ENCODE measurements at places on chromosomes 6 and 20.

GRCh38 chr6:22569281-22570184 lies at the start of gene HDGFL1:
Gene HDGFL1 (plus strand): TSS chr6:22569566. CDS start chr6:22569576, 10 bp downstream.
- no peak for DNase-seq

GRCh38 chr20:48710341-48711043 lies 117.3 kb downstream of the PREX1 start:
- no peak for DNase-seq

GRCh38 chr6:118781897-118782296 lies 112.1 kb upstream of the ASF1A start:
- DNase-seq, result no peak

DNA sequence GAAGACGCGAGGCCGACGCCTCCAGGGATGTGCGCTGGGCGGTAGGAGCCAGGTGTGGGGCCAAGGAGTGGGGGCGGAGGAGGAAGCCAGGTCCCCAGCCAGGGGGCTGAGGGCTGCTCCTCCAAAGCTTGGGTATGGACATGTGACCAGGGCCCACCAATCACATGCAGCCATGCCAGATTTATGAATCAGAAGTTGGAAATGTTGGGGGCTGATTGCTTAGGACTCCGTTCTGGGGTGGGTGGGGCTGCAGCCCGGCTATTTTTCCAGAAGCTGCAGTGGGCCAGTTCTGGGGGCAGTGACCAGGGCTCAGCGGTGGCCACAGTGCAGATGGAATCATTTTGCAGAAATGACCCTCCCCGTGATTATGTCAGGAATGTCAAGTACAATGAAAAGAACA lies 96.0 kb downstream of the CEBPB start:
- DNase-seq, result no peak
